ENCODE measurements at places on chromosomes 1 and 21. TPM values are rescaled to one million over a fixed set of nuclear protein-coding genes. Genes with fewer than 3 reads are reported as not detected.

AZIN2 gene
- 8.1 TPM for total RNA-seq

LRRC39 gene
- 1.3 TPM for total RNA-seq

SYT11 gene
- total RNA-seq, result 20.0 TPM

KCNT2 gene
- total RNA-seq, result 12.6 TPM

KRTAP13-3 gene
- total RNA-seq, result not detected

ETV3L gene
- total RNA-seq, result 0.23 TPM

RALGPS2 gene
- total RNA-seq, result 28.2 TPM

CELSR2 gene
- total RNA-seq, result 97.1 TPM

OR2L2 gene
- 0.09 TPM for total RNA-seq

MFAP2 gene
- 81.6 TPM for total RNA-seq

LAMC1 gene
- 82.0 TPM for total RNA-seq

KIAA1614 gene
- total RNA-seq, result 3.2 TPM

ARHGEF16 gene
- total RNA-seq, result 12.2 TPM

MYOM3 gene
- not detected for total RNA-seq

UROD gene
- 76.1 TPM for total RNA-seq

KPRP gene
- total RNA-seq, result not detected

RPRD2 gene
- 43.6 TPM for total RNA-seq

AGO4 gene
- 13.8 TPM for total RNA-seq

CA6 gene
- total RNA-seq, result not detected

LCE2A gene
- total RNA-seq, result not detected

SHISA4 gene
- 10.8 TPM for total RNA-seq

RBM11 gene
- total RNA-seq, result 0.65 TPM

UTS2 gene
- not detected for total RNA-seq

OR10J4 gene
- total RNA-seq, result not detected

LZIC gene
- total RNA-seq, result 35.3 TPM

CACYBP gene
- 172 TPM for total RNA-seq

RHCE gene
- total RNA-seq, result not detected

DIRAS3 gene
- 1.1 TPM for total RNA-seq

NR5A2 gene
- total RNA-seq, result not detected

NTMT2 gene
- total RNA-seq, result not detected

IFFO2 gene
- 9.8 TPM for total RNA-seq

CHODL gene
- total RNA-seq, result 0.96 TPM

F3 gene
- 4.6 TPM for total RNA-seq

CYP4Z1 gene
- not detected for total RNA-seq

USP16 gene
- 31.7 TPM for total RNA-seq

PPM1J gene
- total RNA-seq, result 1.1 TPM

SLC35F3 gene
- 2.6 TPM for total RNA-seq

KRTAP21-3 gene
- total RNA-seq, result not detected

AK2 gene
- total RNA-seq, result 135 TPM

LHX8 gene
- total RNA-seq, result not detected

ENAH gene
- total RNA-seq, result 181 TPM

PCAT6 gene
- 4.5 TPM for total RNA-seq

Data from neural crest cell (in vitro differentiated cells).